ENCODE measurements at places on chromosomes 4 and X. TPM values are rescaled to one million over a fixed set of nuclear protein-coding genes. Genes with fewer than 3 reads are reported as not detected.

Gene GC
- polyA plus RNA-seq, result not detected

Gene TIGD4
- 0.07 TPM for polyA plus RNA-seq

DNA sequence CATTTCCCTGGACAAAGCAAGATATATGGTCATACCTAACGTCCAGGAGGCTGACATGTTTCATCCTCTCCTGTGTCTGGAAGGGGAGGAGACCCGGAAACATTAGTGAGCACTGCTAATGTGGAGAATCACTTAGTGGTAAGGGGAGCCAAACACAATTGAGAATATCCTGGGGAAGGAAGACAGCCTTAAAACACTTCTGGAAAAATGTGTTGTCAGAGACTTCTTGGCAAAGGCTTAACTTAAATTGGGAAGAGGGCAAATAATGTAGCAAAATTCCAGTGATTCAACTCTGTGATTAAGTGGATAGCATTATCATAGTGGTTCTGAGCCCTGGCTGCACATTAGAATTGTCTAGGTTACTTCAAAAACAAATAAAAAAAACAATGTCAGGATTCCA lies 39.5 kb downstream of the SPARCL1 start:
- DNase-seq, result no peak

DNA sequence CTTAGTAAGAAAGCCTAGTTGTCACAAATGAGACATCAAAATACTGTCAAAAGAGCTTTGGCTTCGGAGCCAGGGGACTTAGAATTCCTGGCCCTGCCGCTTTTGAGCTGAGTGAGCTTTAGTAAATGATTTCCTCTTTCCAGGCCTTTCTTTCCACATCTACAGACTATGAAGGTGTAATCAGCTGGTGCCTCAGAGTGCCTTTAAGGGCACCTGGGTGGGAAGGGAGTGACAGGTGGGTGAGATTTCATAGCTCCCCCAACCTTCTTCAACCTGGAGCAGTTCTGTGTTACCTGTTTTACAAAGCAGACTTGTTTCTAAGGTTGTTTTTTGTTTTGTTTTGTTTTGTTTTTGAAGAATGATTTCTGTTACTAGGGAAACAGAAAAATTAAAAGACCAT lies 154.7 kb upstream of the BOD1L1 start:
- DNase-seq, result no peak

Gene NOX1
- polyA plus RNA-seq, result not detected

GRCh38 chr4:8699479-8700145 lies 107.0 kb downstream of the CPZ start:
- no peak for DNase-seq

Gene MAGEA9B
- not detected for polyA plus RNA-seq

Gene XAGE2
- polyA plus RNA-seq, result not detected

DNA sequence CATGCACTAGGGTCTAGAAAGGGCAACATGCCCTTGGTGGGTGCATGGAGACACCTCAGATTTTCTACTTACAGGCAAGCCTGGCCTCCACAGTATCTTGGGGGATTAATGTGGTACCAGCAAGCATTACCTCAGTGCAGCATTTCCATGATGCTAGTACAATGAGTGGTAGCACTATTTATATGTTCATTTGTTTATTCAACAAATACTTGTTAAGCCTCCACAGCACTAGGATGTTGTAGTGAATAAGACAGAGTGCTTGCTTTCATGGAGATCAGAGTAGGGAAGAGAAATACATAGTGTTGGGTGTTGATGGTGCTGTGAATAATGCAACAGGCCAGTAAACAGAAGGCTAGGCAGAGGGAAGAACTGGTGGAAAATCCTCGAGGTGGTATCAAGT lies 133.4 kb downstream of the KLHL8 start:
- DNase-seq, result no peak
